Stimulated activated CD4-positive, alpha-beta T cell treated with anti-CD3 and anti-CD28 coated beads, Interleukin-1b, Interleukin-23, amount 100 ng/mL, for 1 hour (primary cell): ENCODE measurements at places on chromosomes 5 and 9.

- no peak for DNase-seq
Observed at GRCh38 chr9:95796029-95796428, 79.5 kb upstream of the ERCC6L2 start.

GRCh38 chr5:103356350-103357091 lies 98.0 kb downstream of the MACIR start:
- no peak for DNase-seq

- DNase-seq: no peak
Observed at GRCh38 chr5:16612007-16612406, 4.8 kb downstream of the RETREG1 start.

GRCh38 chr9:90432951-90433350 lies 209.7 kb downstream of the DIRAS2 start:
- DNase-seq: no peak

DNA sequence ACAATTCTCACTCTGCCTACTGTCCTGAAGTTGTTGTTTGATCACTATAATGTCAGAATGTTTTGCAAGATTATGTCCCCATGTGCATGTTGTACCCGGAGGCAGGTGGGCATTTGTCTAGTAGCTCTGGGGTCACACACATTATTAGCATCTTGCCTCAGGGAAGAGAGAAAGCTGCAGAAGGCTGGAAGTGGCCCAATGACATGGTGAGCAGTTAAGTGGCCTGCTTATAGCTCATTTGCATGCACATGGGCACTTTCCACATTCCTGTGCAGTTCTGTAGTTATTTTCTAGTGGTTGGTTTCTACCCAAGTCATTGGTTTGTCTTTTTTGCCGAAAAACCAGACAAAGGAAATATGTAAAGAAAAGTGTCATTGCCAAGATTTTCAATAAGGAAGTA lies 80.9 kb downstream of the MAP1B start:
- DNase-seq: no peak

- no peak for DNase-seq
Observed at GRCh38 chr9:126069400-126069955, 257.2 kb upstream of the MVB12B start.

DNA sequence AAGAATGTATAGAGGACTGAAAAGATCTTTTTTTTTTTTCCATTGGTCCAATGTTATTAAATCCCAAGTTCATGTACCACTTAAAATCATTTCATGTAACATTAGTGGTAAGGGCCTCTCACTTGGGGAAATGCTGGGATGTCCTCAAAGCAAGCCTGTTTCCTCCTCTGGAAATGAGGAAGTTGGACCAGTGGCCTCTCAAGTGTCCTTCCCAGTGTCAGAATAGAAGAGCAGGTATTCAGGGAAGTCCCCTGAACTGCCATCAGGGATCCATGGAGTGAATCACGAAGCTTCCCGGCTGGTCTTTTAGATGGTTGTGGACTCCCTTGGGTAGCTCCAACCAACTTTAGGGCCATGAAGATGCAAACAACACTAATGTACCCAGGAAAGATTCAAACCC lies 55.2 kb upstream of the AFAP1L1 start:
- no peak for DNase-seq

DNA sequence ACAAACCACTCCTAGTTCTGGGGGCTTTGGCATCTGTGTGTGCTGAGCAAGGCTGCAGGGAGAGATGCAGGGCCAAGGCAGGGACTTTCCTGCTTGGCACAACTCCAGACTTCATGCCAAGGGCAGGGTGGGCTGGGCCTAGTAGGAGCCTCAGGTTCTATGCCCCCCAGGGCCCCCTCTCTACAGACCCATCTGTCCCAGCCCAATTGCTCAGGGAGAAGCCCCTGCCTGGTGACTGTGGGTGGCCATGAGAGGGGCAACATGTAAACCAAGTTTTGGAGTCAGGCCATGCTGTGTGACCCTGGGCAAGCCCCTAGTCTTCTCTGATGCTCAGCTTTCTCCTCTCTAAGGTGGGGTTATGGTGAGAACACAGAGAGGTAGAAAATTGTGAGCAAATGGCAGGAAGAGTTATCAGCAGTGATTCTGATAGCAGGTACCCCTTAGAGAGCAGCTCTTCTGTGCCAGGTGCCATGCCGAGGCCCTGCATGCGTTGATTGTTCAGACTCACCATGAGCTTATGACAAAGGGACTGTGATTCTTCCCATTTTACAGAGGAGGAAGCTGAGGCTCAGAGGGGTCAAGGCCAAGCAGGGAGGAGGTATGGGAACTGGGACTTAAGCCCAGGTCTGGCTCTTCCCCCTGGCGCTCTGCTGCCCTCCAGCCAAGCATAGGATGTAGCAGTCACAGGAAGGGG lies 5.2 kb downstream of the OLFML2A start:
- DNase-seq: no peak

- DNase-seq: no peak
Observed at GRCh38 chr5:168469816-168470215, 16.5 kb upstream of the RARS1 start.

- DNase-seq: no peak
Observed at GRCh38 chr5:150311015-150311692, 8.4 kb upstream of the ARSI start.
